HFFc6 (cell line): ENCODE measurements at places on chromosomes 1 and 21.

DNA sequence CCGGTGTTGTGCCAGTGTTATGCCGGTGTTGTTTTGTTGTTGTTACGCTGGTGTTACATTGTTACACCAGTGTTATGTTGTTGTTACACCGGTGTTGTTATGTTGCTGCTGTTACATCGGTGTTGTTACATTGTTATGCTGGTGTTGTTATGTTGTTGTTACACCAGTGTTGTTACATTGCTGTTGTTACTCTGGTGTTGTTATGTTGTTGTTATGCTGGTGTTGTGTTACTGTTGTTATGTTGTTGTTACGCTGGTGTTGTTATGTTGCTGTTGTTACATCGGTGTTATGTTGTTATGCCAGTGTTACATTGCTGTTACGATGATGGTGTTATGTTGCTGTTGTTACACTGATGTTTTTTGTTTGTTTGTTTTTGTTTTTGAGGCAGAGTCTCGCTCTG lies 24.1 kb downstream of the H6PD start:
- DNase-seq: no peak

DNA sequence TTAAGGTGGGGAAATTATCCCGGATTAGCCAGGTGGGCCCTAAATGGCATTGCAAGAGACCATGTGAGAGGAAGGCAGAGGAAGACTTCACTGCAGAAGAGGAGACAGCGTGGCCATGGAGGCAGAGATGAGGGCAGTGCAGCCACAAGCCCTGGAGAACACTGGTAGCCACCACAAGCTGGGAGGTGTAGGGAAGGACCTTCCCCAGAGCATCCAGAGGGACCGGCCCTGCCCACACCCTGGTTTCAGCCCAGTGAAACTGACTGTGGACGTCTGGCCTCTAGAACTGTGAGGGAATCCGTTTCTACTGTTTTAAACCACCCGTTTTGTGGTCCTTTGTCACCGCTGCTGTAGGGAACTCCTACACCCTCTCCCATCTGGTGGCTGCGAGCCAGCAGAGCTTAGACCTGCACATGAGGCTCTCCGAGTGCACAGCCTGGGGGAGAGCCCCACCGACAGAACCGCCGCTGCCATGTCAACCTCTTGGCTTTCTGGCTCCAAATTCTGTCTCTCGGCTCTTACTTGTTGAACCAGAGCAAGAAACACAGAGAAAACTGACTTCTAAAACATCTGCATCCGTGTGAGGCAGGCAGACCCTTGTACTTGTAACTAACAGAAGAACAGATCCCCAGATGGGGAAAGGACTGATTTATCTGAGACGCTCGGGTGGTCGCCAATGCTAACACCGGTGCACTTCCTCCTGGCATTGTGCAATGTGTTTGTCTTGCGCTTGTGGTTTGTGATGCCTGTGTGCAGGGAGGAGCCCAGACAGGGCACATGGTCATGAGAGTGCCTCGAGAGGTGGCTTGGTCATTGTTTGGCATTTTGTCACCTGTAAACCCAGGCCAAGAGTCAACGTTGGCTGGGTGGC lies 90.8 kb upstream of the TMPRSS2 start:
- no peak for DNase-seq

- peak; percentile 77 for DNase-seq
Observed at GRCh38 chr1:58412071-58412580, 134.4 kb downstream of the OMA1 start.

DNA sequence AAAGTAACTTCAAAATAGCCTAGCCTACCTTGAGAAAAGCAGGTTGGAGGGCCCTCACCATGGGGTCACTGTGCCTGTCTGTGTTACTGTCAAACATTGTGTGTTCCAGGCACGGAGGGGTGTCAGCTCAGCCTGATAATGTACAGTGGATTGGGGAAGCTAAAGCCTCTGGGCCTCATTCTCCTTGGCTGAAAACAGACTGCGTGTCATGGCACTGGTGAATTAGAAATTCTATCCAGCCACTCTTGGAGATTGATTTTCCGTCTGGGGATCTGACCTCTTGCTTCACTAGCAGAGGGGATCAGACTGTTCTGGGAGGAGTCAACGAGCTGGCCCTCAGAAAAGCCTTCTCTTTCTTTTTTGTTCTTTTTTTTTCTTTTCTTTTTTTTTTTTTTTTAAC lies 123.5 kb upstream of the HOOK1 start:
- no peak for DNase-seq

DNA sequence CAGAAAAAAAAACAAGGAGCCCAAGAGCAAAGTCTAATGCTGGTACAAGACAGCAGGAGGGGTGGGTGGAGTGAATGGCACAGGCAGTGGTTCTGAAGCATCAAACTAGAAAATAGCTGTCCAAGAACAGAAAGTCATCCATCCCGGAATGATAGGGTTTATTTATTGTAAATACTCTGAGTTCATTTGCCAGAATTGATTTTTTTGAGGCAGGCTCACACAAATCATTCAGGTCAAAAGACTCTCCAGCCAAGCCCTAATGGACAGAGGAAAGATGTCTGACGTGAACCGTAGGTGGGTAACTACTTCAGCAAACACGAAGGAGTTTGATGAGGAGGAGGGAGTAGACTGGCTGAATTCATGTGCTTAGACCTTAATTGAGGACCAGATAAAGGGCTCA lies 13.8 kb upstream of the DISP1 start:
- DNase-seq: no peak

DNA sequence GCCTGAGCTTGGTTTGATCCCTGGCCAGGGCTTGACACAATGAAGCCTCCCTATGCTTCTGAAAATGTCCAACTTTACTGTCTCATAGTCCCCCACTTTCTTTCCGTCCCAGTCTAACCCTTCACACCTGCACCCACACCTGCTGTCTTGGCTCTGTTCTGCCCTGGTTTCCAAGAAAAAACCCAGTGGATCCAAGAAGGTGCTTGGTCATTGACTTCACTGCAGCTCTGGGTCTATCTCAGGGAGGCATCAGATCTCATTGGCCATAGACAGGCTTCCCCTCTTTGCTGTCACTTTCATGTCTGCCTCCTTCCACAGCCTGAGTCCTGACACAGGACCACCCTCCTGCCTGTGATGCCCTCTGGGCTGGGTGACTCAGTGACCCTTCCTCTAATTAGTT lies 37.8 kb upstream of the ETV3 start:
- no peak for DNase-seq

- no peak for DNase-seq
Observed at GRCh38 chr1:41868241-41868998, 50.3 kb downstream of the HIVEP3 start.

DNA sequence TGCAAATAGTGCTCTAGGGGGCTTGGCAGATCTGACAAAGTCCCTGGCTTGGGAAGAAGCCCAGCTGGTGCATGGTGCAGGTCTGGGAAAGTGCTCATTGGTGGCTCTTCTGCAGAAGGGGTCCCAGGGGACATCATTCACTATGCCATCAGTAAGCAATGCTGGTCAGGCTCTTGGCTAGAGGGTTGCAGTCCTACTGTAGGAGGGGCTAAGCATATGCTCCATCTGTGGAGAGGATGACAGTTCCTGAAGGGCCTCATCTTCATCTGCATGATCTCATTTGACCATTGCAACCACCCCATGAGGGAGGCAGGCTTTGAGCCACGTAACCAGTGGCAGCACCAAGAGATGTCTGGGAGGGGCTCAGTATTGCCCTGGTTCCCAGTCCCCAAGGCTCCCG lies 31.5 kb upstream of the VASH2 start:
- no peak for DNase-seq

DNA sequence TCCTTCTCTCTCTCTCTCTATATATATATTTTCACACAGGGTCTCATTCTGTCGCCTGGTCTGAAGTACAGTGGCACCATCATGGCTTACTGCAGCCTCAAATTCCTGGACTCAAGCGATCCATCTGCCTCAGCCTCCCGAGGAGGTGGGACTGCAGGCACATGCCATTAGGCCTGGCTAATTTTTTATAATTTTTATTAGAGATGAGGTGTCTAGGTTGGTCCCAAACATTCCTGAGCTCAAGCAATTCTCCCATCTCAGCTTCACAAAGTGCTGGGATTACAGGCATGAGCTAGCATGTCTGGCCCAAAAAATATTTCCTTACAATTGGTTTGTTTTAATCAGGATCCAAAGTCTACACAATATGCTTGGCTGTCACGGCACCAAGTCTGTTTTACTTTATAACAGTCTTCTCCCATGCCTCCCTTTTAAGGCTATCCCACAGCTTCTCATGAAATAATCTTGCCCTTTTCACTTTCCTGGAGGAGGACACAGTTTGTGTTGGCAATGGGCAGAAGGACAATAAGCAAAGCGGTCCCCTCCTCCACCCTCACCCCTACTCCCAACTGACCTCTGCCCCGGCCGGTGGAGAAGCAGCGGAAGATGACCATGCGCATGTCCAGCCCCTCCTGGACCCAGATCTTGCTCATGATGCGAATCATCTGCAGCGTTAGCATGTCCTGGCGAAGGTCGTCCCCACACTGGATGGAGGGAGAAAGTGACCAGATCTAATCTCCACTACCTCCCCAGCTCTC lies 28.2 kb upstream of the PPP1R15B start:
- DNase-seq: no peak

GRCh38 chr1:234997201-234997895 lies 131.3 kb downstream of the TOMM20 start:
- peak; percentile 100 for DNase-seq

- DNase-seq: no peak
Observed at GRCh38 chr1:161173711-161174110, 3.6 kb downstream of the B4GALT3 start.

- peak; percentile 53 for DNase-seq
Observed at GRCh38 chr1:63813829-63814277, 40.0 kb downstream of the ROR1 start.

DNA sequence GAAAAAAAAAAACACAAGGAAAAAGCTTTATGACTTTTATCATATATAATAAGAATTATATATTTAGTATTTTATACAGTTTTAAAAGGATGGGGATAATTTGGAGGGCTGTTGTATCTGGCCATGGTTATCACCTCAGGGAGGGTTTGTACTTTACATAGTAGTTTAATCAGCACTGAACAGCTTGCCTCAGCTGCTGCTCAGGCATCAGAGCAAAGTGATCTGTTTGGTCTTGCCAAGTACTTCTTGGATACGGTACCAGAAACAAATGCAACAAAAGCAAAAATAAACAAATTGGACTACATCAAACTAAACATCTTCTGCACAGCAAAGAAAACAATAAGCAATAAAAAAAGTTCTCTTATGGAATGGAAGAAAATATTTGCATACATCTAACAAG lies 2.6 kb upstream of the SPTA1 start:
- DNase-seq: no peak

- no peak for DNase-seq
Observed at GRCh38 chr1:106249365-106249764, 807.1 kb upstream of the PRMT6 start.
